ENCODE measurements at places on chromosomes 7 and 10. TPM values are rescaled to one million over a fixed set of nuclear protein-coding genes. Genes with fewer than 3 reads are reported as not detected.
A peak's percentile ranks its signal among the peaks of the same experiment; 100 is the strongest.

DNA sequence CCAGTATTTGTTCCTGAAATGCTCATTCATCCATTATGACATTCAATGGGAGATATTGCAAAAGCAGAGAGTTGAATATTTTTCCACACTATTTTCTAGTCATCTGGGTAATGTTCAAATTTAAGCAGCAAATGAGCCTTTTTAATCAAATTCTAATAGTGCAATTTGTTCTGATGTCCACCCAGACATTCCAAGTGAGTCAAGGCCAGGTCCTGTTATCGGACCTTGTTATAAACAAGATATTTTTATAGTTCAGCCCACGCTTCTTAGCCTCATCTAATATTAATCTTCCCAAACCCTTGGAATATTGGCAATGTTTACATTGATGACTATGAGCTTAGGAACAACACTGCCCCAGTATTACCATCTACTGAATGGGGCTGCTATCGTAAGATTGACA lies 500.1 kb upstream of the PHF14 start:
- no peak for DNase-seq

- no peak for DNase-seq
Measured at GRCh38 chr7:27746978-27747377, 7.0 kb downstream of the TAX1BP1 start.

NUDT13 gene
- 1.4 TPM for total RNA-seq

DNA sequence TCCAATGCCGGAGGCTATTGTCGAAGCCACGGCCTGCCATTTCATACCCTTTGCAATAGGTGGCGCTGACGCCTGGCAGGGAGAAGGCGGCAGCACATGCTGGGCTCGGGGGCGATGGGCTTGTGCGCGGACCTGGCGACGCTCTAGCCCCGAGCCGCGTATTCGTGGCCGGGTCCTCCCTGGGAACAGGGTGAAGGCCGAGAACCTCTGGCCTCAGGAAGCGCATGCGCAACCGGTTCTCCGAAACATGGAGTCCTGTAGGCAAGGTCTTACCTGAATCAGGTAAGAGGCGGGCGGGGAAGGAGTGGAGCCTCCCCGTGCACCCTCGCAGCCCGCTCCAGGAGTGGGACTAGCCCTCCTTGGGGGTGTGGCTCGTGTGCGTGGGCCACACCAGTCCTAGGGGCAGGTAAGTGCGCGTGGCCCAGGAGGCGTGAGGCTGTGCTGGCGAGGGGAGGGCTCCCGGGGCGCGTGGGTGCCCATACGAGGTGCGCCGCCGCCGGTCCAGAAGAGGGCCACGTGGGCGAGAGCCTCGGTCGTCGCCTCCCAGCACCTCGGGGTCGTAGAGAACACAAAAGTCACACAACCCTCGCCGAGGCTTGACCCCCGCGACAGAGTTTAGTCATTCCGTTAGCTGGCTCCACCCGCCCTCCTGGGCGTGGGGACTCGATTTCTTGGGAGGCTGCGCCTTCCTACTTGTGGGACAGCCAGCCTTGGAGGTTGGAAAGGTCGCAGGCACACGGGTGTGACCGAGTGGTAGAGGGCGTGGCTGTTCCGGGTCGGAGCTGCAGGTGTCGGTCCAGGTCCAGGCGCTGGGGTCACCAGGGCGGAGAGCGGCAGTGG lies 5.6 kb upstream of the MEST start:
- DNase-seq, result peak; percentile 85

DNA sequence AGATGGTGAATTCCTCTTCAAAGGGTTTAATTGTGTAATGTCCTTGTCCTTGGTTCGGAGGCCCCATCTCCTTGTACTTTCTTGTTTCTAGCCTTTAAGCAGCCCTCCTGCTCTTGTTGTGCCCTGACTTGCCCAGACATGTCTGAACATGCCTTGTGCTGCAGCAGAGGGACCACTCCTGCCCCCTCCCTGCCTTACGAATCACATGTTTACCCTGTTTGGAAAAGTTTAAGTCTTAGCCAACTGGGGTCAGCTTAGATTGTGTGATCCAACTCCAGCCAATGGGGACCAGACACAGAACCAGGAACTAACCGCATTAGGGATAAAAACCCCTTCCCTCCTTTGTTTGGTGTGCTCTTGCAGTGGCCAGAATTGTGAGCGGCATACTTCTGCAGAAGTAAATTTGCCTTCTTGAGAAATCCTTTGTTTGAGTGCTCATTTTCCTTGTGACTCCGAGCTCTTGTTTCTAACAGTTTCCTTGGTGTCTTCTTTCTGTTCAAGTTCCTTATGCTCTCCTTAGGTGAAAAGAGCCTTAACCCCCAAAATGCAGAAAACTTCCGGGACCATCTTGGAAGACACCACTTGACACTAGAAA lies 29.4 kb downstream of the CLRN3 start:
- no peak for DNase-seq

DEPP1 gene
- 122 TPM for total RNA-seq

- DNase-seq, result no peak
Measured at GRCh38 chr10:78672918-78673317, 395.8 kb upstream of the ZMIZ1 start.

GRCh38 chr7:67413670-67414069 lies 417.0 kb downstream of the TYW1 start:
- DNase-seq, result no peak

- DNase-seq, result no peak
Measured at GRCh38 chr10:5625992-5626777, 40.2 kb downstream of the ASB13 start.

- DNase-seq, result no peak
Measured at GRCh38 chr10:101071885-101072433, 10.2 kb downstream of the KAZALD1 start.

DNA sequence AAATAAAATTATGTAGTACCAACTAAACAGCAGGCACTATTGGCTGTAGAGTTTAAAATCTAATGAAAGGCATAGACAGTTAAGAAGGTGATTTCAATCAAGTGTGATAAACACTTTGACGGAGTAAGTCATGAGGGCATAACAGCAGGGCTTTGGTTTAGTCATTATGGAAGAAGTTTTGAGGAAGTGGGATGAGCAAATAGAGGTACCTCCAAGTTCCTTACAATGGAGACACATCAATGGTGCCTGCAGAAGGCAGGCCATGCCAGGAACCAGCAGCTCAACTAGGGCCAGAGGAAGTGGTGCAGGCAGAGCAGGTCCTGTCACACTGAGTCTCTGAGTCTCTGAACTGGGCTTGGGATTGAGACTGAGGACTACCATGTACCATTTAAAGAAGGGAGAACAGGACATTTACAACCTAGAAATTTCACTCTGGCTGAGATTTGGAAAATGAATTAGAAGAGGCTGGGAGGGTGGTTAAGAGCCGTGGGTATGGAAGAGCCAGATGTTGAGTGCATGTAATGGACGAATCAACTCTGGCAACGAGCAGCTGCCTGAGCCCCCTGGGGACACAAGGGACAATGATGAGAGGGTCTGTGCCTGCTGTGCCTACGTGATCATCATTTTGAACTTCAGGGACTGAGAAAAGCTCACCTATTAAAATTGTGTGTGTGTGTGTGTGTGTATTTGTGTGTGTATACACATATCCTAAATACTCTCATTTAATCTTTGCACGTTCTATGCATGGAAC lies 208.7 kb upstream of the POM121L12 start:
- DNase-seq, result no peak

GRCh38 chr10:116307455-116307854 lies 16.8 kb upstream of the CCDC172 start:
- DNase-seq, result no peak

TRIL gene
- 2.6 TPM for total RNA-seq

DNA sequence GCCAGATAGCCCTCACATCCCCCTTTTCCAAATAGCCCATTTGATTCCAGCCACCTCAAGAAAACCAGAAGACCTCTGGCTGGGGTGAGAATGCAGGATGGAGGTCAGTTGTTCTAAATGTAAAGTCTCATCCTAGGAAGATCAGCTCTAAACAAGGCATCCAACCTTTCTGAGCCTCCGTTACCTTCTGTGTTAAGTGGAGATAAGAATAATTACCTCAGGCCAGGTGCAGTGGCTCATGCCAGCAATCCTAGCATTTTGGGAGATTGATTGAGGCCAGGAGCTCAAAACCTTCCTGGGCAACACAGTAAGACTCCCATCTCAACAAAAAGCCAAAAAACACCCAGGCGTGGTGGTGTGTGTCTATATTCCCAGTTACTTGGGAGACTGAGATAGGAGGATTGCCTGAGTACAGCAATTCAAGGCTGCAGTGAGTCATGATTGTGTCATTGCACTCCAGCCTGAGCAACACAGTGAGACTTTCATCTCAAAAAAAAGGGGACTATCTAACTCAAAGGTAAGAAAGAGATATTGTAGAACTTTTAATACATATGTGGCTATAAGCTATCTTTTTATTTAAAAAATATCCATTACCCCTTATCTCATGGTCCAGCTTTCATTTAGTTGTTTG lies 43.5 kb downstream of the PRTFDC1 start:
- DNase-seq, result no peak

- no peak for DNase-seq
Measured at GRCh38 chr7:137934941-137935883, 66.7 kb downstream of the CREB3L2 start.

DNA sequence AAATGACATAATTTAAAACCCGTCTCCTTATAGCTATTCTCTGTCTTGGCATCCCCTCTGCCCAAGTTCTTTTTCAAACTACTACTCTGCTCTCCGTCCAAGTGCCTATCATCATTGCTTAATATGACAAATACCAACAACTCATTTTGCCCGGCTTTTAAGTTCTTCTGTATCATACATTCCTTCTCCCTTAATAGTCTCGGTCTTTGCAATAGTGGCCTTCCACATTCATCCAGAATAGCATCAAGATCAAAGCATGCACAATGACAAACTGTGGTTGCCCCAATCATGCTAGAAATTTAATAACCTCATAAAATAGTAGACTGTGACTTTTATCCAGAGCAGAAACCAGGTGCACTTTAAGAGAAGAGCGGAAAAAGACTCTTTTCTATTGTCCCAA lies 198.9 kb downstream of the ETV1 start:
- DNase-seq, result no peak

- DNase-seq, result no peak
Measured at GRCh38 chr7:2253021-2253420, 11.0 kb downstream of the NUDT1 start.

DNA sequence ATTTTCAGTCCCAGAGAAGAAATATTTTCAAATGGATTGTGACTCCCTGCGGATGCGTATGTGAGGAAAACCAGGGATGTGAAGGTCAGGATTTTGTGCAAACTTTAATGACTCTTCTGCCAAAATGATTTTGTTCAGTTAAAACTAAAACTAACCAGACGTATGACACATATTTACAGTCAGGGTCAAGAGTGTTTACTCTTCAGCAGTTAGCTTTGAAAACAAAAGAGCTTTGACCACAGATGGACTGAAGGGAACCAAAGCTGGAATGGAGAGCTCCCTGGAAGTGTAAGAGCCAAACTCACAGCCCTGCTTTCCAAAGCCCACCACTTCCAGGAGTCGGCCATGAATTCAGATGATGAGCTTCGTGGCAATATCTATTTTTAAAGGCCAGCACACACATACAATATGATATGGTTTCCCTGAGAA lies 15.5 kb downstream of the SVIL start:
- DNase-seq, result no peak

BNIP3 gene
- total RNA-seq, result 115 TPM

FAM13C gene
- 20.2 TPM for total RNA-seq

GRCh38 chr7:144907577-144907976 lies 71.7 kb upstream of the TPK1 start:
- no peak for DNase-seq

AKR1C3 gene
- total RNA-seq, result 10.7 TPM

DNA sequence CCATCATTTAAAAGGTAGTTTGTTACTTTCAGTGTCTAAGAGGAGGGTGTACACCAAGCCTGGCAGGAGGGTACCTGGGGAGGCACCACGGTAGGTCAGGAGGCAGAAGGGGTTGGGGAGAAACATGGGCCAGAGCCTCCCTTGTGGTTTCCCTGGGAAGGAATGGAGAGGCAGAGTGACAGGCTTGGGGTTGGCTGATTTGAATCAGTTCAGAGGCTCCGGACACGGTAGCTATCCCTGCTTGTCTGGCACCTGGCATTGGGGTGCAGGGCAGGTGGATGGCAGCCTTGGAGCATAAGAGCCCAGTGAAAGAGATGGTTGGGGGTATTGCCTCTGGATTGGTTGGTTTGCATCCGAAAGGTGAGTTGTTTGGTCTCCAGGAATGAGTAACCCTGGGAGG lies 30.2 kb upstream of the PFKP start:
- DNase-seq, result no peak

- DNase-seq, result no peak
Measured at GRCh38 chr10:30529373-30529998, 95.5 kb downstream of the MAP3K8 start.

GBX1 gene
- total RNA-seq, result not detected

DNA sequence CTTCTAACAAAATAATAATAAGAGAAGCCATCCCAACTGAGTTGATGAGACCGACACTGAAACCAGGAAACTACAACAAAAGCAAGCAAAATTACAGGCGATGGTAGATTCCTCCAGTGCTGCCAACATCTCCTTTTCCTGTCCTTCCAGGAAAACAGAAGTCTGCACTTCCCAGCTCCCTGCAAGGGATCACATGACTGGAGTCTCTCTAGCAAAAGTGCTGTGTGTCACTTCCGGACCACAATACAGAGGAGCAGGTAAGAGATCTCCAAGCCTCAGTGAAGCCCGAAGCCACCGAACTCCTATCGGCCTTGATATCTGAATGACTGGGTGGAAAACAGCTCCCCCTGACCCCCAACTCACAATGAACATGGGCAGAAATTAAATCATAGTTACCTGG lies 63.2 kb downstream of the SMURF1 start:
- no peak for DNase-seq

MLXIPL gene
- total RNA-seq, result 5.4 TPM

DNA sequence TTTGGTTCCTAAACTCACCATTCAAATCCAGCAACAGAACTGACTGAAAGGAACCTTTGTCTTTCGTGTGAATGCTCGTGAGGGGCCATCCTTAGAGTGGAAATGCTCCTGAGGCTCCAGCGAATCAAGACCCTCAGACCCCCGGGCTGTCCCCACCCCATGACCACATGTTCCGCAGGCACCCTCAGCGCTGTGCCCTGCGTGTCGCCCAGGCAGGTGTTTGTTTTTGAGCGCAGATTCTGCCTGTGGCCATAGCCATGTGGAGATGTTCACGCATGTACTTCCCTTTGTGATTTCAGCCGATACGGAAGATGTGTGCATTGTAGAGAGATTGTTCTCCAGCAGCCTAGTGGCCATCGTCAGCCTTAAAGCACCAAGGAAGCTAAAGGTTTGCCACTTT lies 24.2 kb downstream of the WIPI2 start:
- no peak for DNase-seq

DNA sequence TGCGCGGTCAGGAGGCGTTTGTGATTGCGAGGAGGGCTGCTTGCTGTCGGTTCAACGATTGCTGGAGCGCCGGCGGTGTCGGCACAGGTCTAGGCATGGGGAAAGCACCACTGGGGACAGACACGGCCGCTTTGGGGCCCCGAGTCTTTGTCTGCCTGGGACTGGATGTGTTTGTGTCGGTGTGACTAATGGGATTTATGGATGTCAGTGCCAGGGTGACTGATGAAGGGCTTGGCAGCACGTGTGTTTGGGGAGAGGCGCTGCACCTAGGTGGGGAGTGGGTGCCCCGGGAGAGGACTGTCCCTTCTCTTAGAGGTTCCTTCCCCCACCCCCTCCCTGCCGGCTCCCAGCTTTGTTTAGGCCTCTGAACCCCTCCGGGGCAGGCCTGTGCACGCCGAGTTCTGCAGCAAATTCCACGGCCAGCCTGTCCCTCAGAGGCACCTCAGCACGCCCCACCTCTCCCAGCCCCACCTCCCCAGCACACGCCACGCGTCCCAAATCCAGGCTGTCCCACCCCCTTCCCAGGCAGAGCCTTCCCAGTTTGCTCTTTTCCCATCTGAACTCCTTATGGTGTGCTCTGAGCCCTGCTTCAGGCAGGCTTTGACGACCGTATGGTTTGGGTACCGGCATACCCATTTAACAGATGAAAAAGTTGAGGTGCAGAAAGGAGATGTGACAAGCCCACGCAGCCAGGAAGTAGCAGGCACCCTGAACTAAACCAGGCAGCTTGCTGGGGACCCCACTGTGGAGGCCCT lies 6.4 kb upstream of the TNRC18 start:
- peak; percentile 54 for DNase-seq

GNAT3 gene
- not detected for total RNA-seq

All from ovary (tissue), 10 donors.